Activated T-cell treated with anti-CD3 and anti-CD28 coated beads, Interleukin-2, amount 50 U/mL, for 4 hours (primary cell): ENCODE measurements at places on chromosomes 4 and X. TPM values are rescaled to one million over a fixed set of nuclear protein-coding genes. Genes with fewer than 3 reads are reported as not detected.

The GRIA2 gene
- total RNA-seq: not detected

The SPRY1 gene
- total RNA-seq: 65.2 TPM

The RTL3 gene
- not detected for total RNA-seq

The PAGE5 gene
- total RNA-seq: 3.0 TPM

The SORBS2 gene
- total RNA-seq: 0.53 TPM

The RAB39B gene
- total RNA-seq: 8.4 TPM

The TEX13C gene
- not detected for total RNA-seq

The ITIH6 gene
- not detected for total RNA-seq

The BTC gene
- total RNA-seq: not detected

The RGS12 gene
- total RNA-seq: 3.0 TPM

The HMGN5 gene
- 2.0 TPM for total RNA-seq

The CD40LG gene
- 115 TPM for total RNA-seq

The MID1IP1 gene
- 72.0 TPM for total RNA-seq

The HTR2C gene
- not detected for total RNA-seq

The DHRSX gene
- total RNA-seq: 23.2 TPM

The SH3RF1 gene
- 1.2 TPM for total RNA-seq

The CFAP47 gene
- total RNA-seq: not detected

The CT45A7 gene
- total RNA-seq: not detected

The SCML2 gene
- 5.1 TPM for total RNA-seq

The ENOPH1 gene
- total RNA-seq: 86.0 TPM

The FHIP1A gene
- total RNA-seq: 0.15 TPM

The F8A2 gene
- total RNA-seq: not detected

The HHIP gene
- not detected for total RNA-seq
